Heart right ventricle (tissue), 16 donors: ENCODE measurements at places on chromosomes 6 and 20.

DNA sequence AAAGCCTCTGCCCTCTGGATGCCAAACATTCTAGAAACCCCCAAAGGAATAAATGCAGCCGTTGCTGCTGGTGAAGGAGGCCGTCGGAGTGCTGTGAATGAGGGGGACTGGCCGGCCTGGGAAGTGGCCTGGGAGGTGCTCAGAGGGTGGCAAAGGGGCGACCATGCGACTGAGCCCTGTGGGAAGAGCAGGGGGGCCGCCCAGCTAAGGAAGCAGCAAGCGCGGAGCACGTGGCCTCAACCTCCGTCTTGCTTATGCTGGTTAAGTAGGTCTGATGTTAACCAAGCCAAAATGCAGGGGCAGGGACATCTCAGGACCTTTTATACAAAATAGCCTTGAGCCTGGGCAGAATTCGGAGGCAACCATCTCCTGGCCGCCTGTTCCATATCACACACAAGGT, 381.5 kb downstream of the TAF4 start:
- H3K4me1 ChIP-seq = no peaks in the 10 kb centered on the region
- H3K27ac ChIP-seq = no peak overlapping the region

DNA sequence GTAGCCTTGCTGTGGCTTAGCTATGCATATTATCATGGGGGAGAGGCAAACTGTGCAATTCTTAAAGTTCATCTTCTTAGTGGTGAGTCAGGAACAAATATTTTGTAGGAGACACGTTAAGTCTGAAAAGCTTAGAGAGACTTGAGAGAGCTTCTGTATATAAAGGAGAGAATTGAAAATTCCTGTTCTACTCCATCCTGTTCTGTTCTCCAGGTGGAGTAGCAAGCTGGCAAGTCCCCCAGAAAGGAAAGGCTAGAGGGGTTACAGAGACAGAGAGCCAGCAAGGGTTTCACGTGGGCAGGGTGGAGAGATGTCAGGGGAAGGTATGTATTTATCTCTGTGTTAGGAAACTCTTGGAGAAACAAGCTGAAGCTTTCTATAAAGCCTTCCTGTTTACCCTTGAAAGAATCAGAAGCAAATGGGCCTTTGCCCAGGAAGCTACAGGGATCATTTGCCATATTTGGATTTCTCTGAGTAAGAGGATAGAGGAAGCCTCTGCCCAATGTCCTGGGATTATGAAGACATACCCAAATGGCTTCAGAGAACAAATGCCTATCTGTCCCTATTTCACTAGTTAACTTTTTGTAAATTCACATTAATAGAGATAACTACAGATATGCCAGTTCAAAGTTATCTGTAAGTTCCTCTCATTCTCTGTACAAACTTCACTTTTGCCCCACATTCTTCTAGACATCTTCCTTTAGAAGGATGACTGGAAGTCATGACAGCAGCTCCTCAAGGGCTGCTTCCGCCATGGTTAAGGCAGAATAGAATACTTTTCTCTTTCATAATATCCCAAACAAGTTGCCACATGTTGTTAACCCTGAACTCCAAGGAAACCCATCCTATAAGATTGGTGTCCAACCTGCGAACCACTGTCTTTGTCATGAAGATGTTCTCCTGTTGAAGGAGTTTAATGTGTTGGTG, 126.7 kb upstream of the NEDD9 start:
- no peaks in the 10 kb centered on the region for H3K27me3 ChIP-seq
- peak overlapping the region; percentile 18 for H3K27ac ChIP-seq
- no peaks in the 10 kb centered on the region for H3K36me3 ChIP-seq

- H3K4me3 ChIP-seq = no peak overlapping the region
- H3K27ac ChIP-seq = no peak overlapping the region
- no peaks in the 10 kb centered on the region for H3K27me3 ChIP-seq
- H3K4me1 ChIP-seq = peaks cover 61% of the 10 kb centered on the region
These were observed 107.8 kb downstream of the OGFRL1 start for GRCh38 chr6:71396410-71396801.

DNA sequence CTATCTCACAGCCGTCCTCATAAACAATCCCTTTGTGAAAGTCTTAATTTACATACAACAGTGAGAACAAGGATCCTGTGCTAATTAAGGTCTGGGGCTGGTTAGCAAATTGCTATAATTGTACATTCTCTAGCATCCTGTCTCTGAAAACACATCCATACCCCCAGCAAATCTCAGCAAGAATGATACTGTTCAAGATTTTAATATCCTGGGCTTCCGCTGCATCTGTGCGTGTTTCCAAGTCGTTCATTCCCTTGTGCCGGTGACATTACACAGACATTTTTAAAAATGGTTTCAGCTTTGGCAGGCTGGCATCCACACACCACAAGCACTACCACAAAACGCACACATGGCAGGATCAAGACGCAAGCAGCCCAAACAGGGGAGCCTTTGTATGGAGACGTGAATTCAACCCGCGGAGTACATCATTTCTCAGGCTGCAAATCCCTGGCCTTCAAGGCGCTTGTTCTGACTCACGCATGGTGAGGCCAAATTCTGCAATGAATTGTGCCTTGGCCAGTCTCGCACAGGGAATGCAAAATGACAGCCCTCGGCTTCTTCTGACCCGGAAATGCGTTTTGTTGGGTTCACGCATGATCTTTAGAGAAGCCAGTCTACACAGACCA, 20.3 kb downstream of the ZMYND8 start:
- no peaks in the 10 kb centered on the region for H3K36me3 ChIP-seq
- H3K27me3 ChIP-seq = no peaks in the 10 kb centered on the region
- peak overlapping the region; percentile 58 for H3K27ac ChIP-seq
- peaks cover 56% of the 10 kb centered on the region for H3K4me1 ChIP-seq

DNA sequence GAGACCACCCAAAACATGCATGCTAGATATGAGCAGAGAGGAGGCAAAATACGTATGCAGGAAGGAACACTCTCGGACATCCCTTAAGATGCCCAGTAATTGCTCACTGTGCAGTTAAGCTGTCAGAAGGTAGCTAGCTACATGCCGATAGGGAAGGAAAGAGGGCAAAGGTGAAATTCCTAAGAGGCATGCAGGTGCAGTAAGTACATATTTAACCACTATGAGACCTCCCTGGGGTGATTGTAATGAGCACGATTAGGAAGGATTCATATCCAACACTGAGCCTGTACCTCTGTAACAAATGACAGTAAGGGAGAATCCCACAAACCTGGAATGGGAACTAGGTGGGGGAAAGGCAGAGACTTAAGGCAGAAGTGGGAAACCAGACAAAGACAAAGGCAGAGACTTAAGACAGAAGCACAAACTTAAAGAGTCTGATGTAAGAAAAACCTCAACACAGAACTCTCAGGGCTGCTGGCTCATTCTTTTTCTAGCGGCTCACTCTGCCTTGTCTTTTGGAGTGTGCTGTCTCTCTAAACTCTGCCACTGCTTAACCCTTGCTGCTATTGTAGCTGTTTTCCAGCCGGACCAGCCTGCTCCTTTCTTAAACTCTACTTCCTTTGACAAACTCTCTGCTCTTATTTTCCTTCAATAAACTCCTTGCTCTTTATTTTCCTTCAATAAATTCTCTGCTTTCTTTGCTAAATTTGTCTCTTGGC, 148.1 kb downstream of the UBE3D start:
- no peak overlapping the region for H3K4me3 ChIP-seq
- H3K27me3 ChIP-seq = no peaks in the 10 kb centered on the region
- no peak for DNase-seq
- no peak overlapping the region for H3K27ac ChIP-seq
- H3K36me3 ChIP-seq = no peaks in the 10 kb centered on the region

GRCh38 chr6:11212664-11213063, 19.8 kb downstream of the NEDD9 start:
- no peak for DNase-seq
- H3K4me1 ChIP-seq = peaks cover 100% of the 10 kb centered on the region
- no peaks in the 10 kb centered on the region for H3K36me3 ChIP-seq
- no peak overlapping the region for H3K4me3 ChIP-seq
- H3K27me3 ChIP-seq = no peaks in the 10 kb centered on the region

- no peaks in the 10 kb centered on the region for H3K36me3 ChIP-seq
- no peak for DNase-seq
- H3K27me3 ChIP-seq = no peaks in the 10 kb centered on the region
- H3K27ac ChIP-seq = no peak overlapping the region
- no peak overlapping the region for H3K4me3 ChIP-seq
These were observed 148.5 kb downstream of the KIF6 start for GRCh38 chr6:39576556-39577303.

GRCh38 chr6:66965227-66965626, 1258.2 kb upstream of the EYS start:
- H3K27ac ChIP-seq = no peak overlapping the region
- H3K4me1 ChIP-seq = no peaks in the 10 kb centered on the region
- no peaks in the 10 kb centered on the region for H3K27me3 ChIP-seq
- no peak for DNase-seq

DNA sequence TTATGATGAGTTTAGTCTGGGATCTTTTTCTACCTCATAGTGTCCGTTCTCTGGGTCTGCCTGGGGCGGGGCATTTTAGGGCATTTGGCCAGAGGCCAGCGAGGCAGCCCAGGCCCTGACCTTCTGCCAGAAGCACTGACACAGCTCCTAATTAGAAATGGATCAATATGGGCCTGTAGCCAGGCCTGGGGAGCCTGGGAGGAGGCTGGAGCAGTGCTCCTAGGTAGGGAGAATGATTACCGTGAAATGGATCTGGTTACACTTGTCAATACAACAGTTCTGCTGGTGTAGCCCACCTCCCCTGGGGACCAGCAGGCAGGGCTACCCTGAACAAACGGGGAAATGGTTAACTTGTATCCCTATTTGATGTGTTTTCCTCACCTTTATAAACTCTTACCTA, 23.0 kb downstream of the RALY start:
- DNase-seq = no peak
- no peaks in the 10 kb centered on the region for H3K27me3 ChIP-seq
- H3K27ac ChIP-seq = no peak overlapping the region
